ENCODE measurements at places on chromosomes 5 and 9.
A peak's percentile ranks its signal among the peaks of the same experiment; 100 is the strongest.

- no peak for DNase-seq
These were observed 3.8 kb downstream of the FAM219A start for GRCh38 chr9:34454571-34455065.

- DNase-seq = peak; percentile 60
These were observed 457 bp downstream of the UGCG start for GRCh38 chr9:111896942-111897600.

- DNase-seq = no peak
These were observed 11.8 kb upstream of the ADAMTS2 start for GRCh38 chr5:179357031-179357430.

DNA sequence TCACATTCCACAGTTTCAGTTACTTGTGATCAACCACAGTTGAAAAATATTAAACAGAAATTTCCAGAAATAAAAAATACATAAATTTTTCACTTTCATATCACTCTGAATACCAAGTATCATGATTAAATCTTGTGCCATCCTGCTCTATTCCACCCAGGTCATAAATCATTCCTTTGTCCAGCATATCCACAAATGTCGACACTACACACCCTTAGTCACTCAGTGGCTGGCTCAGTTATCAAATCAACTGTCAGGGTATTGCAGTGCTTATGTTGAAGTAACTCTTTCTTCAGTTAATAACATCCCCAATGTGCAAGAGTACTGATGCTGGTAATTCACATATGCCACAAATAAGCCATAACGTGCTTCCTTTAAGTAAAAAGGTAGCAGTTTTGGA, 115.7 kb downstream of the FBXL17 start:
- no peak for DNase-seq

DNA sequence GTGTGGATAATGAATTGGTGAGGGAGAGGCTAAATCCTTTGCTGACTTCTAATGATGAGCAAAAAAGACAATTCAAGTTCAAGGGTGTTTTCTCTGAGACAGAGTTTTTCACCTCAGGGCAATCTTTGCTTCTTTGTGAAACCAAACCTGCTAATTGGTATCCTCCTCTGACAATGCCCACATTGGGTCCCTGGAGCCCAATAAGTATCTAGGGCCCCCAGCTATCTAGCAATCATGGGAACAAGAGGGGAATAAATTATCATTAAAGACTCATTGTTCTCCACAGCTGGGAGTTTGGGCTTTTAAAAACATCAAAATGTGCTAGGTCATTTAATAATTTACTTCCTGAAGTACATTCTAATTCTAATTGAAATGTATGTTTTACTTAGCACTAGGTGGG, 227.3 kb downstream of the TMEM167A start:
- no peak for DNase-seq

DNA sequence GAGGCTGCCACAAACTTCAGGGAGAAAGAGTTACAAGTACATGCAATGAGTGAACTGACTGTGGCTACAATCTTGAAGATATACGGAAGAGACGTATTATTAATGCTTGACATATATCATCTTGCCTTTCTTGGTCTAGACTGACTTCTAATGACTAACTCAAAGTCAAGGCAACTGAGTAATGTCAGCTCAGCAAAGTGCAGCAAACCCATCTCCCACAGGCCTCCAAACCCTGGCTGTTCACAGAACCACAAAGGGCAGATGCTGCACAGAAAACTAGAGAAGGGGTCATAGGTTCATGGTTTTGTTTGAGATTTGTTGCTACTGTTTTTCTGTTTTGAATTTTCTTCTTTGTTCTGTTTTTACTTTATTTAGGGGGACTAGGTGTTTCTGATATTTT, 21.0 kb downstream of the IL7R start:
- no peak for DNase-seq

DNA sequence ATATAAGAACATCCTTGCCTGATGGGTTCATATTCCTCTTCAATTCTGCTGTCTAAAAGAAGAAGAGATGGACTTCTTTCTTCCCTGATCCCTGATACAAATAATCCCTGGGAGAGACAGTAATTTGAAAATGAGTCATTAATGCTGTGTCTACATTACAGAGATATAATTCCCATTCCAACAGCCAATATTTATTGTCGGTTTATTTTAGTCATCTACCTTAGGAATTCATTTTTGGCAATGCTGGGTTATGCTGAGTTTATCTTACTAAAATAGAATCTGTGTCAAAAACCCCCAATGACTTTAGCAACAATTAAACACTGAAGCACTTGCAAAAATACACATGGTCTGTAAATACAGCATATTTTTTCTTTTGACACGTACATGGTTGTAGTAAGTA, 23.9 kb downstream of the ZNF474 start:
- DNase-seq = no peak

DNA sequence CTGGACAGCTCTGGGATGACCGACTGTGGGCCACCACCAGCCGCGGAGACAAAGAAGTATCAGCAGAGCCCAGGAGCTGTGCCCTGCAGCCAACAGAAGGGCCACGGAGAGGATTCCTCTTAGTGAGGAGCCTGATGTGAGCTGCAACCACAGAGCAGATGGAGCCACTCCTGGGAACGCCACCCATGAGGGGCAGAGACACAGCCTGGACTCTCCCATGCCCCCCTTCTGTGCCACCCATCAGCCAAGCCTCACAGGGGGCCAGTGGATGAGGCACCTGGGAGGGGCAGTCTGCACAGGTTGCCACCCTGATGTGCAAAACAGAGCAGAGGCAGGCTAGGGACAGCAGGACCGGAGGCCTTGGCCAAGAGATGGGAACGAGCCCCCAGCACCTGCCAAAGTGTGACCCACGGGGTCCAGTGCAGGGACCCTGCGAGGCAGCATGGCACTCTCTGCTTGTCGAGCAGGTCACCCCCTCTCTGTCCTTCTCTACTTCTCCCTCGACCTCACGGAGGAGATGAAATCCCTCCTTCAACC, 380.7 kb upstream of the IRX1 start:
- no peak for DNase-seq

DNA sequence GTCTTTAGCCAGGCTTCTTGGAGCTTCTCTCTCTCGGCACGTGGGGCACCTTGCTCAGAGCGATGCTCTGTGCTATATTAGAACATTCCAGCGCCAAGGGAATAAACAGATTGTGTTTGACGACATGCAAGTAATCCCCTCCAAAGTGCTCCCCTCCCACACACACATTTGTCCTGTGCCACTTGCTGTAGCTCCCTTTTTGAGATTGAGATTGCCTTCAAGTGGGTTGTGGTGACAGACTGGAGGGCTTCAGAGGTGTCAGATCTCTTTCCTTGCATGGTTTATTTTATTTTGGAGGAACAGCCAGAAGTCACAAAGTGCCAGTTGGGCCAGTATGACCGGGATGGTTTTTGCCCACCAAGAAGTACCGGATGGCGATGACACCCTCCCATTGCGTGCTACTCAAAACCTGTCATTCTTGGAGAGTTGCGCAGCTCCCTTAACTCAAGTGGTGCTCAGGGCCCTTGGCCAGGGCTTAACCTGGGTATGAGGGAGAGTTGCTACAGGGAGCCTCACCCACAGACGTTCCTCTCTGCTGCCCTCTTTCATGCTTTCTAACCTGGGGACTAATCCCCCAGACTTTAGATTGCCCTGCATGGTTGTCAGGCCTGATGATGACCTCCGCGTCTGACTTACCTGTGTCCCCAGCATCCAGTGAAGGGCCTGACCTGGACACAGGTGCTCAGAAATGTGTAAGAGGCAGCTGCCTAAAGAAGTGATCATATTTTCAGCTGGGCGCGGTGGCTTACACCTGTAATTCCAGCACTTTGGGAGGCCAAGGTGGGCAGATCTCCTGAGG, 18.8 kb upstream of the RPL26L1 start:
- DNase-seq = peak; percentile 50

DNA sequence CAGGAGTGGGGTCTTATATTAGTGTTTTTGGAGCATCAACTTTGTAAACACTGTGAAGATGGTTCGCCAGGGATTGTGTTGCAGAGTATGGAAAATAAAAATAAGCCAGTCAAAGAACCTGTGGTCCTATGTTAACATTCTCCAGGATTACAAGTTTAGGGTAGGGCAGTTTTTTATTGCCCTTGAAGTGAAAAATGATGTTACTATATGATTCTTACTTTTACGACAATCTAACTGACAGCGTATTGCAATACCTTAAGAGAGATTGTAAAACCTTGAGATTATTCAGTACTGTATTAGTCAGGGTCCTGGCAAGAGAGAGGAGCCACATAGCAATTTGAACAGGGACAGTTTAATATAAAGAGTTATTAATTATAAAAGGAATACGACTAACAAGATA, 144.7 kb upstream of the ZNF608 start:
- DNase-seq = no peak

DNA sequence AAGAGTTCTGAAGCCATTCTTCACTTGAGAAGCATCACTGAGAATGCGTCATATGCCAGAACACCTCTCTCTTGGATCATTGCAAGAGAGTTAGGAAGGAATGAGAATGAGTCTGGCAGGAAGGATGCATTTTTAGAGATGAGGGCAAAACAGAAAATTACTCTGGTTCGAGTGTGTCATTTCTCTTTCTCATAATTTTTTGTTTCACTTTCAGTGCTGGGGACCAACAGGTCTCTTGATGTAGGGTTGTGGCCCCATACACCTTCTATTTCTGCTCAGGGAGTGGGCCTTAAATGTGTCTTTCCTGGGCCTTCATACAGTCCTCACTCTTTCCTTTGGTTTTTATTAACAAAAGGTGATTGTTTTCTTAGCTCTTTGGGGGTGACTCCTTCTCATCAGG, 302.4 kb downstream of the NR3C1 start:
- DNase-seq = no peak

GRCh38 chr9:74570879-74571512, 73.9 kb downstream of the RORB start:
- no peak for DNase-seq

- DNase-seq = no peak
These were observed 459.7 kb downstream of the BNC2 start for GRCh38 chr9:16410601-16411280.

DNA sequence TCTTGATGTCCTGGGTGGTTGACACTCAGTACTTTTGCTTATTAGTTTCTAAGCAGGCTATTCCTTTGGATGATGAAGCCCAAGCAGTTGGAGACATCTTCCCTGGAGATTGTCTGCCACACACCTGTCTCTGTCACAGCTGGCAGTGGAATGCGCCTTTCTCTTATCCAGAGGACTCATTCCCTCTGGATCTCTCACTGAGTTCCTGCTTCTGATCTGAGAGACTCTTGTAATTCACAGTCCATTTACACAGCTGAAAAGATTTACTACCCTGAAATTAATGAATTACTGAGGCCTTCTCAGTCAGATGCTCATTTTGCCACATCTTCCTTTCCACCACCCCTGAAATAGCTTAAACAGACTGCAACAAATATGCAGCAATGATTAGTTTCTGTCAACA, 15.9 kb downstream of the TAL2 start:
- no peak for DNase-seq

Measured in DMS79 (cell line).